NCI-H146 (cell line): ENCODE measurements at places on chromosomes 1 and 21.
A peak's percentile ranks its signal among the peaks of the same experiment; 100 is the strongest.

DNA sequence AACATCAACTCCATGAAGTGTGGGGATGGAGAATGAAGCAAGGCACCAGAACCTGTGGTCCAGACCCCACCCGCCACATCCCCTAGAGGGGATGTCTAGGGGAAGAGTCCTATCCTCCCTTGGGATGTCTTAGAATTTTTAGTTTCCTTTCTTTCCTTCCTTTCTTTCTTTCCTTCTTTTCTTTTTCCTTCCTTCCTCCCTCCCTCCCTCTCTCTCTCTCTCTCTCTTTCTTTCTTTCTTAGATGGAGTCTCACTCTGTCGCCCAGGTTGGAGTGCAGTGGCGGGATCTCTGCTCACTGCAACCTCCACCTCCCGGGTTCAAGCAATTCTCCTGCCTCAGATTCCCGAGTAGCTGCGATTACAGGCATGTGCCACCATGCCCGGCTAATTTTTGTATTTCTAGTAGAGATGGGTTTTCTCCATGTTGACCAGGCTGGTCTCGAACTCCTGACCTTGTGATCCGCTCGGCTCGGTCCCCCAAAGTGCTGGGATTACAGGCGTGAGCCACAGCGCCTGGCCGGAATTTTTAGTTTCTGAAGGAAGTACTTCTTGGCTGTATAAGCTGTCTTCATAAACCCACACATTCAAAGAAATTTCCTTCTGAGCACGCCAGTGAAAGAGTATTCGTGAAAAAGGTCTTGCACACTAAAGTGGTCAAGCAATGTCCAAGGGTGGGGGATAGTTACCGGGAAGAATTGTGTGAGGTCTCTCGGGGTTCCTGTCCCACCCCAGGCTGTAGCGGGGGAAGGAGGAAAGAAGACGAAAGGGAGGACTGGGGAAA is 20.8 kb upstream of the LEFTY2 start:
- no peak for DNase-seq

- no peak for DNase-seq
Measured at GRCh38 chr1:166969074-166969677, 6.2 kb downstream of the ILDR2 start.

- DNase-seq, result no peak
Measured at GRCh38 chr1:225977937-225978748, 21.0 kb downstream of the SDE2 start.

GRCh38 chr1:1761504-1762376 is 16.5 kb downstream of the NADK start:
- no peak for DNase-seq

DNA sequence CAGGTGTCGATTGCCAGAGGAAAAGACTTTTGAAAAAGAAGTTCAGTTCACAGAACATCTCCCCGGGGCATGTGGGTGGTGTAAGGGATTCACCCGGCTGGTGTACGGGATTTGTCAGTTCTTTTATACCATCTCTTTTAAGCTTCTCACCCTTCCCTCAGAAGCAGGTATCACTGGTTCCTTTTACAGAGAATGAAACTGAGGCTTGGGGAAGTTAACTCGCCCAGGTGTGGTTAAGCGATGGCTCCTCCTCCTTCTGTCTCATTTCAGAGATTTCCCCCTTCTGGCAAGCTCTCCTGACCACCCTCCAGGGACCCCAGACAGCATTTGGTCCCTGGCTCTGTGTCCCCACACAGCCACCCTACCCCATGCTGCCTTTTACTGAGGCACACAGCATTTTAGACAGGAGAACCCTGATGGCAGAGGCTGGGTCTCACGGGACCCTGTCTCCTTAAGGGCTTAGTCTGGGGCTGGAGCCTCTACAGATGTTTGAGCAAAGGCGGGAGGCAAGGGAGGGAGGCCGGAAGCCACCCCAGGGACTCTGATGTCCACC is 2.8 kb upstream of the ECE1 start:
- no peak for DNase-seq

DNA sequence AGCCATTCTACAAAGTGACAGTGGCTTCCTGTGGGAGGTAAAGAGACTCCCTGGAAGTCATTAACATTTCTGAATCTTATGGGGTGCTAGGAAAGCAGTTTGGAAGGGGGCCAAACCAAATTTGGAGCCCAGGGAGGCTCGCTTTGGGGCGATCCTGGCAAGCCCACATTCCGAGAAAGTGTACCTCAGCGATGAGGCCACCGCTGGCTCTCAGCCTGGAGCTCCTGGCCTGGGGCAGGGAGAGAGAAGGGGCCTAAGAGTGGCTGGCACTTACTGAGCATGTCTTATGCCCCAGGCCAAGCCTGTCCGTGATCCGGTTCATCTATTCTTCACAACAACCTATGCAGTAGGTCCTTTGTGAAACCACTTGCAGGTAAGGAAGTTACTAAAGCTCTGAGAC is 98.8 kb downstream of the CCDC185 start:
- DNase-seq, result no peak

DNA sequence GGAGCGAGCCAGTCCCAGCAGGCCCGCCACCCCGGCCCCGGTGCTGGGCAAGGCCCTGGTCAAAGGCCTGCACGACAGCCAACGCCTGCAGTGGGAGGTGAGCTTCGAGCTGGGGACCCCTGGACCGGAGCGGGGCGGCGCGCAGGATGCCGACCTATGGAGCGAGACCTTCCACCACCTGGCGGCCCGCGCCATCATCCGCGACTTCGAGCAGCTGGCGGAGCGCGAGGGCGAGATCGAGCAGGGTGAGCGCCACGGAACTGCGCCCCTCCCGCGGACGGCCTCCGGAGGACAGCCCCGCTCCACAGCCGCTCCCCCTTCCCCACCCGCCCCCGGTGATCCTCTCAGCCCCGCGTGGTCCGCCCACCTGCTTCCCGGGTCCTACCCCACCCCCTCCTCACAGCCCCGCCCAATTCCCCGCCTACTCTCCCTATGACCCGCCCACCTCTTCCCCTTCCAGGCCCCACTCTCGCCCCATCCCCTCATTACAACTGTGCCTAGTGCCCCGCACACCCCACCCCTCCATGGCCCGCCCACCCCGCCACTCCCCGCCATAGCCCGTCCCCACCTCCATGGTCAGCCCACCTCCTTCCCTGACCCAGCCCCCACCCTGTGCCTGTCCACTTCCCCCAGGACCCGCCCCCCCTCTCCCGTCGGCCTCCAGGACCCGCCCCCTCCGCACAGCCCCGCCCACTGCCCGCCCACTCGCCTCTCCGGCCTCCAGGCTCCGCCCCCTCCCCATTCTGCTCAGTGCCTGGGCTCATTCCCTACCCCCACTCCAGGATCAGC is 52.7 kb downstream of the VWA5B1 start:
- DNase-seq, result no peak

DNA sequence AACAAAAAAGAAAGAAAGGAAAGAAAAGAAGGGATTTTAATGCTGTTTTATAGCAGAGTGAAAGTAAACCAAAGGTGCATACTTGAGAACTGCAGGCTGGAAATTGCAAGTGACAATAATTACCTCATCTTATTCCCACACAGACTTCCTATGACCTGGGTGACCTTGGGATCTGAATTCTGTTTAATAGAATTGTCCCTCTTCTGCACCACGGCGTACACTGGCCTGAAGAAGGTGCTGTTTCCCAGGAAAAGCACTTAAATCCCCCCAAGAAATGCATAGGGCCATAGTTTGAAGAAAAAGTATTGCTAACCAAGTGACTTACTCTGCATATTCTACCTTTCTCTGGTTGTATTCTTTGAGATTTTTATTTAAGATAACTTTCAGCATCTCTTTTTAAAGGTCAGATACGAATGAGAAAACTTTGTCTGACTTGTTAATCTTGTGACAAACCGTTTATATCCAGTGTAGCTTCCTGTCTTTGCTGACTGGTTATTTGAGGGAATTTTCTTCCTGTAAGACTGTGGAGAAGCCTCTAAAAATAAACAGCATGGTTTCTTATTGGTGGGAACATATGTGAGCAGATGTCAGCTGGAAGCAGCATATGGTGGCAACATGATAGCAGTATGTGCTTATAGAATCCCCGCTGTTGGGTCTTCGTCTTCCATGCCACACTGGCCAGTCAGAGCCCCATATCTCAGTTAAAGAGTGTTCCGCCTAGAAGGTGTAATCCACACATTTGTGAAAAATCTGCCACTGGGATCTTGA is 16.3 kb downstream of the TGFB2 start:
- peak; percentile 46 for DNase-seq

- no peak for DNase-seq
Measured at GRCh38 chr1:147726168-147726567, 34.2 kb downstream of the GJA5 start.

- peak; percentile 50 for DNase-seq
Measured at GRCh38 chr1:212368073-212368484, 46.6 kb downstream of the PACC1 start.

DNA sequence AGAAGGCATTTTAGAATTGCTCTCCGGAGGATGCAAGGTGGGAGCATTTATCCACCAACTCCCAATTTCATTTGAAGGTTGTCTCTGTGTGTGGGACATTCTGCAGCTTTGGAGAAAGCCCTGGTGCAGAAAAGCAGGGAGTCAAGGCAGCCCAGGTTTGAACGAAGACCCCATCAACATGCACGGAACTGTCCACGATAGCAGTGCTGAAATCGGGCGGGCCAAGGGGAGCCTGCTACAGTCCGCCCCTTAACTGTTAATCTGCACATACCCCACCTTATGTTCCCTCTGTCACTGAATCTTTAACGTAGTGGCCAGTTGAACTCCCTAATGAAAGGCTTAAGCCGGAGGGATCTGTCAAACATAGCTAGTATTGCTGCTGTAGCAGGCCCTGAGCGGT is 68.8 kb upstream of the C1orf174 start:
- no peak for DNase-seq

- DNase-seq, result peak; percentile 41
Measured at GRCh38 chr1:209585672-209586071, 2.2 kb downstream of the CAMK1G start.

GRCh38 chr1:214717351-214717750 is 114.4 kb downstream of the CENPF start:
- peak; percentile 13 for DNase-seq

GRCh38 chr1:154749078-154749760 is 120.9 kb downstream of the KCNN3 start:
- DNase-seq, result no peak

- DNase-seq, result no peak
Measured at GRCh38 chr1:59885160-59885832, 41.3 kb downstream of the CYP2J2 start.

- DNase-seq, result no peak
Measured at GRCh38 chr1:64828829-64829228, 84.0 kb downstream of the RAVER2 start.

- DNase-seq, result no peak
Measured at GRCh38 chr1:103283841-103284669, 175.7 kb upstream of the COL11A1 start.

- DNase-seq, result no peak
Measured at GRCh38 chr1:182783068-182783467, 6.5 kb upstream of the NPL start.

DNA sequence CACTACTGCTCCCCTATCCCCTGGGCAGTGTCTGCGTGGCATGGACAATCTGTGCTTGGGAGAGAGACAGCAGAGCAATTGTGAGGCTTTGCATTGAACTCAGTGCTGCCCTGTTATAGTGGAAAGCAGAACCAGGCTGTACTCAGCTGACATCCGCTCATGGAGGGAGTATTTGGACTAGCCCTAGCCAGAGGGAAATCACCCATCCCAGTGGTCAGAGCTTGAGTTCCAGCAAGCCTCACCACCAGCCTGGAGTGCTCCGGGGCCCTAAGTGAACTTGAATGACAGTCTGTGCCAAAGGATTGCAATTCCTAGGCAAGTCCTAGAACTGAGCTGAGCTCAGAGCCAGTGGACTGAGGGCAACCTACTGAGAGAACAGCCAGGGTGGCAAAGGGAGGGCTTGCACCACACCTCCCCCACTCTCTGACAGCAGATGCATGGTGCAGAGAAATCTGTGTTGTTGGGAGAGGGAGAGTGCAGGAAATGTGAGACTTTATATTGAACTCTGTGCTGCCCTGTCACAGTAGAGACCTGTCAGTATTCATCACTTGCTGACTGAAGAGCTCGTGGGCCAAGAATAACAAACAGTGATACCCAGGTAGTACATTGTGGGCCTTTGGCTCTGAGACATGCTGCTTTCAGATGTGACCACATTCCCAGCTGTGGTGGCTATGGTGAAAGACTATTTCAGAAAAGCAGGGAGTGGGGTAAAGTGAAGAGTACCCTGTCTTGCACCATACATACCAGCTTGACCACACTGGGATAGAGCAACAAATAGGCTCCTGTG is 107.7 kb upstream of the SLC5A9 start:
- no peak for DNase-seq
